ENCODE measurements at places on chromosomes 5 and 9.

DNA sequence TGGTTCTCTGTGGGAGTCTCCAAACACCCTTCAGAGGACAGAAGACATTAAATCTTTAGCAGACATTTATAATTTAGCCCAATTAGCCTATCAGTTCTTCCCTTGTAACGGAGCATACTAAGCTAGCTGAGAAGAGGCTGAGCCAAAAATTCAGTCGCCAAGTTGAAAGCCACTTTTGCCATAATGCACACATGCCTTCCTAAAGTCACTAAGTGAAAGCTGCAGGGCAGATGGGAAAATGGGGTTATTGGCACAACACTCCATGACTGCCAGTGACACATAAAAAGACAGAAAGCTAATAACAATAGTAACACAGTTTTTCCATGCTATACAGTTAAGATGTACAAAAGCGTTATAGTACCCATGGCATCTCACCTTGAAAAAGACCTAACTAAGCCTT, 176.2 kb downstream of the DIRAS2 start:
- DNase-seq = no peak

DNA sequence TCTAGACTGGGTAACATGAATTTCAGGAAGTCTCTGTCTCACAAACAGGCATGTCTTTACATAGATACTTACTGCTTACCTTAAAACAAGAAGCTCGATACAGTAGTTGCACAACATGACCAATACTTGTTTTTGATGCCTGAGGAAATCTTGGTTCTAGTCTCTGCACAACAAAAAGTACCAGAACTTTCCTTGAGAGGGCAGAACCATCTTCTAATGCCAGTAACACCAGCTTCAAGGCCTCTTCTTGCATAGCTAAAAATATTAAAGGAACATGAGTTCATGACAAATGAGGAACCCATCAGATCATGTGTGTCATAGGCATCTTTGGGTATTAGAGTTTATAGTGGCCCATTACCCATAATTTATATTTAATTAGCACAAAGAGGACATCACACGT, 22.0 kb downstream of the RC3H2 start:
- no peak for DNase-seq

GRCh38 chr5:100424017-100424416, 111.2 kb upstream of the FAM174A start:
- no peak for DNase-seq

- no peak for DNase-seq
These were observed 412 bp downstream of the PHF24 start for GRCh38 chr9:34958411-34958982.

DNA sequence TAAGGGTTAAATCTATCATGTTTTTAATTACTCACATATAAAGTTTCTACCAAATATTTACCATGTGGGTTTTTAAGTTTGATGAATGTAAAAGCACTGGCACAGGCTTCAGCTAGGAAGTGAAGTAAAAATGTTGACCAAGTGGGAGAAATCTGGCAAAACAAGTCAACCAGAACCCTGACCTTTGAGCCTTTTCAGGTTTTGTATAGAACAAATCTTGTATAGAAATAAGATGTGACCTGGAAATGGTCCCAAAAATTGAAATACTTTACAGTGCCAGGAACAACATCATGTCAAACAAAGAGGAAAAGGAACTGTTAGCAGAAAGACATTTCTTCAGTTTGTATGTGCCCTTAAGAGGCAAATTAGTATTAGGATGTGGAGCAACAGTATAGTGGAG, 137.6 kb downstream of the CCDC192 start:
- DNase-seq = no peak

GRCh38 chr5:104345222-104346016, 782.8 kb upstream of the NUDT12 start:
- no peak for DNase-seq

GRCh38 chr5:16548115-16548514, 68.7 kb downstream of the RETREG1 start:
- no peak for DNase-seq

- DNase-seq = no peak
These were observed 19.6 kb upstream of the C5orf47 start for GRCh38 chr5:173969167-173970049.

GRCh38 chr5:88769165-88769564, 113.8 kb downstream of the MEF2C start:
- no peak for DNase-seq

- no peak for DNase-seq
These were observed 39.0 kb downstream of the FAM240B start for GRCh38 chr9:38680837-38681445.

GRCh38 chr5:1951165-1951816, 68.6 kb upstream of the IRX4 start:
- DNase-seq = no peak

- no peak for DNase-seq
These were observed 53.2 kb upstream of the SLC25A51 start for GRCh38 chr9:37956904-37957663.

GRCh38 chr5:179553875-179554274, 3.5 kb downstream of the RUFY1 start:
- DNase-seq = no peak

- DNase-seq = no peak
These were observed 527.5 kb upstream of the ARRDC3 start for GRCh38 chr5:91910655-91911054.

- DNase-seq = no peak
These were observed 39.2 kb downstream of the PRUNE2 start for GRCh38 chr9:76866689-76867088.

GRCh38 chr5:84303315-84303714, 81.4 kb downstream of the EDIL3 start:
- DNase-seq = no peak

GRCh38 chr5:35240892-35241291, 10.6 kb upstream of the PRLR start:
- no peak for DNase-seq

GRCh38 chr9:89533411-89534095, 35.6 kb upstream of the SEMA4D start:
- no peak for DNase-seq

- DNase-seq = no peak
These were observed 601.5 kb downstream of the ANXA1 start for GRCh38 chr9:73753171-73753570.

GRCh38 chr9:109996936-109997580, 210.9 kb downstream of the C9orf152 start:
- DNase-seq = no peak

DNA sequence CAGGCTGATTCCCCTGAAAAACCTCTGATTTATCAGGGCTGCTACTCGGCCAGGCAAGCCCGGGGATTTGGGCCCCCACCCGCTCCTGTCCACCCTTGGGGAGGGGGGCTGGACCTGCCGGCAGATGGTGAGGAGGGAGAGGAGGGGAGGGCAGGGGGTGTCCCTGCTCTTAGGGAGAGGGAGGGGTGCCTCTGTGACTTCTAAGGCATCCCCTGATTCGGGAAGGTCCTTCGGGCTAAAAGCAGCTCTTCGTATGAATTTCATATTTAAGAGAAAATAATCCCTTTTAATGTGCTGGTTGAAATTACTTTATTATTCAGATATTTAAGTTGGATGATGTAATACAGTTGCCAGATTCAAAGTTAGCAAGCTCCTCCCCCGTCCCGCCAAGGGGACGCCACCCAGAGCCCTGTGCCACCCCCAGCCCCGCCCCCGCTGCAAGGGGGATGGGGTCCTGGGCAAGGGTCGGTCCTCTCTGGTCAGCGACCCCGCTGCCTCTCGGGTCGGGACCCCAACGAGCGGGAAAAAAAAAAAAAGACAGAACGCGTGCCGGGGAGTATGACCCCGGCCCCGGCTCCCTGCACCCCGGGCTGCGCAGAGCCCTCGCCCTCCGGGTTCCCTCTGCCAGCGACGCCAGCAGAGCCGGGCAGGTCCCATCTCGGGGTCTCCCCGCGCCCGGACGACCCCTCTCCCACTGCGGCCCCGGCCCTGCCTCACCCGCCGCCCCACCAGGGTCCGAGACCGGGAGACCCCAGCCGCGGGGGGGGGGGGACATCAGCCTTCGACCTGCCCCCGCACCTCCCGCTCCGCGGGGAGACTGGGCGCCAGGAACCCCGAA, 12.4 kb downstream of the LHX3 start:
- peak; percentile 32 for DNase-seq

DNA sequence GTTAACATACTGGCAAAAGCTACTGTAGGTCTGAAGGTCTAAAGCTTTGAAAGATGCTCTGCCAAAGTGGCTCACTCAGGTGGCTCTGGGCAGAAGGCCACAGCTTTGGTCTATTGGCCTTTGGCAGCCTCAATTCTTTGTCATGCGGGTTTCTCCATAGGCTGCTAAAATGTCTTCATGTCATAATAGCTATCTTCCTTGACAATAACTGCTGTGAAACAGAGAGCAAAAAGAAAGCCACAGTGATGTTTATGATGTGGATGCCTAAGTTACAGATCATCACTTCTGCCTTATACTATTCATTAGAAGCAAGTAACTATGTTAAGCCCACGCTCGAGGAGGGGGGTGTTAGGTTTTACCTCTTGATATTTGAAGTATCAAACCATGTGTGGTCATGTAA, 906.1 kb upstream of the CDH9 start:
- no peak for DNase-seq

- DNase-seq = peak; percentile 42
These were observed 205.6 kb downstream of the C9orf50 start for GRCh38 chr9:129414993-129415941.

DNA sequence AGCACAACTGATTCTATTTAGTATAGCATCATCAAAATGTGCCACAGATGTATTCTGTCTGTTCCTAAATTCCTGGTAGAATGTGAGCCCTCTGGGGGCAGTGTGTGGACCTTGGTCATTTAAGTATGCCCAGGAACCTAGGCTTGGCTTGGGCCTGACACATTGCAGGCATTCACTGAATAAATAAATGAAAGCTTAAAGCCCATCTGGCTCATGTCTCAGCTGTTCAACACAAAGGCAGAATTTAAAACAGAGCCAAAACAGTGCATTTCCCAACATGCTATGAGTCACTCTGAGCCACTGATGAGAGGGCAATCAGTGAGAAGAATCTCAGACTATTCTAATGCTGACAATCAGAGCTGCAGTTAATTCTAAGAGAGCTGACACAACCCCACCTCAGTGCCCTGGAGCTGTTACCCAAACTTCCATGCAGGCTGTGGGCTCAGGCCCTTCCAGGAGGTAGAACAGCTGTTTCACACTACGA, 8.1 kb downstream of the FAM193B start:
- no peak for DNase-seq

- no peak for DNase-seq
These were observed 26.2 kb downstream of the IRF1 start for GRCh38 chr5:132464156-132464939.

DNA sequence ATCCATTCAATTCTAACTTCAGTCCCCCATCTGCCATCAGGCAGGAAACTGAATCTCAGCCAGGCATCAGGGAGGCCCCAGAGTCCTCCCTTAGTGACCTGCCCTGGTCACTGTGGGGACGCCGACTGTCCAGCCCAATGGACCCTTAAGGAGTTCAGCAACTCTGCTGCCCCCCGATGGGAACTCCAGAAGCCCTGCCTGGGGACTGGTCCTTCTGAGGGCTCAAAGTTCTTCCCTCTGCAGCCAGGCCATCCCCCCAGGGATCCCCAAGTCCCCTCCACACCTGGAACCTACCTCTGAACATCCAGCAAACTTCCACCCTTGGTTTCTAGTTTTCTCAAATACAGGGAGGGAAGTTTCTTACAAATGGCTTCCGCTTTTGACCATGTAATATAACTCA, 76.8 kb downstream of the UBE2QL1 start:
- DNase-seq = no peak

Data from Right ventricle myocardium inferior (tissue), 1 donor.